Daoy (cell line): ENCODE measurements at places on chromosomes 11 and 22.

- DNase-seq: no peak
Measured at GRCh38 chr11:80204021-80204420, 763.2 kb upstream of the TENM4 start.

GRCh38 chr11:76588455-76589325 is 81.9 kb downstream of the LRRC32 start:
- no peak for DNase-seq

- DNase-seq: peak; percentile 24
Measured at GRCh38 chr22:23608583-23608982, 23.5 kb downstream of the DRICH1 start.

- no peak for DNase-seq
Measured at GRCh38 chr22:48800886-48801607, 1026.6 kb downstream of the BRD1 start.

- DNase-seq: no peak
Measured at GRCh38 chr11:96538104-96538503, 148.3 kb downstream of the JRKL start.

DNA sequence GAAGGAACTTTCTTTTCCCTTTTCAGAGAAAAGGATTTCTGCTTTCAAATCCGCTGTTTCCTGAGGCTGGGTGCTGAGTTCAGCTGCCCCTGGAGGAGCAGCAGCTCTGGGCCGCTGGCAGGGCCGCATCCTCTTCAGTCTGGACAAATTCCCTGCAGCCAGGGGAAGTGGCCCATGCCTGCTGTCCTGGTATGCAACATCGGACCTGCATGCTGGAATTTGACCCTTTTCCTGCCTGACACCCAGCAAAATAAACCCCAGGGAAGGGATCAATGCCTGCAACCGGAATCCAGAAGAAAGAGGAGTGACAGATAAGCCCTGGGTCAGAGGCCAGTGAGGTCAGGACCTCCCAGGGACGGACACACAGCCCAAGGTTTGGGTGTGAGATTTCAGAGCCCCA is 54.1 kb upstream of the LINC01488 start:
- no peak for DNase-seq

DNA sequence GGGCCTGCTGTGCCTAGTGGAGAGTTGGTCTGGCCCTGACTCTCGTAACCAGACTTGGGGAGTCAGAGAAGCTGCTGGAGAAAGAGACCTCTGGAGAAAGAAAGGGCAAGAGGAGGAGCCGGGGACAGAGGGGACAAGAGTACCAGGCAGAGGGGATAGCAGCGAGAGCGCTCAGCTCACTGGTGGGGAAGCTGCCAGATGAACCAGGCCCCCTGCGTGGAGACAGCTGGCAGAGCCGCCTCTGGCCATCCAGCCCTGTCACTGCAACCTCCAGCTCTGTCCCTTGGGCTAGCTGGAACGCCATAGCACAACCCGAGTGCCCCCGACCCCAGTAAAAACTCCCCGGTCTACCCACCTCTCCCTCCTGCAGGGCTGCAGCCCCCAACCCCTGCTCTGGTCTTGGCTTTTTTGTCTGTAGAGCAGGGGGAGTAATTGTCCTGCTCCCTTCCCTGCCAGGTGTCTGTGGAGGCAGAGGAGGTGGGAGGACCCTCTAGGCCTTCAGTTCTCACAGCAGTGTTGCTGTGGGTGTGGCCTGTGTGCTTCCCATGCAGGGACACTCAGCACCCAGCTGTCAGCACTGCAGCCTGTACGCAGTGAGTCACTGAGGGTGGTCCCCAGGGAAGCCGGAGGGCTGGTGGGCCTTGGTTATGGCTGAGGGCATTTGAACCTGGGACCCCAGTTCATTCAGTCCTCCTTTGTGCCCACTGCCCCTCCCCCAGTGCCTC is 4.8 kb upstream of the SUN2 start:
- peak; percentile 64 for DNase-seq

GRCh38 chr11:46352063-46352841 is 5.0 kb downstream of the DGKZ start:
- peak; percentile 47 for DNase-seq

GRCh38 chr22:35894464-35894878 is 134.2 kb downstream of the RBFOX2 start:
- DNase-seq: no peak

- peak; percentile 9 for DNase-seq
Measured at GRCh38 chr11:111793863-111794262, 27.7 kb upstream of the PPP2R1B start.

DNA sequence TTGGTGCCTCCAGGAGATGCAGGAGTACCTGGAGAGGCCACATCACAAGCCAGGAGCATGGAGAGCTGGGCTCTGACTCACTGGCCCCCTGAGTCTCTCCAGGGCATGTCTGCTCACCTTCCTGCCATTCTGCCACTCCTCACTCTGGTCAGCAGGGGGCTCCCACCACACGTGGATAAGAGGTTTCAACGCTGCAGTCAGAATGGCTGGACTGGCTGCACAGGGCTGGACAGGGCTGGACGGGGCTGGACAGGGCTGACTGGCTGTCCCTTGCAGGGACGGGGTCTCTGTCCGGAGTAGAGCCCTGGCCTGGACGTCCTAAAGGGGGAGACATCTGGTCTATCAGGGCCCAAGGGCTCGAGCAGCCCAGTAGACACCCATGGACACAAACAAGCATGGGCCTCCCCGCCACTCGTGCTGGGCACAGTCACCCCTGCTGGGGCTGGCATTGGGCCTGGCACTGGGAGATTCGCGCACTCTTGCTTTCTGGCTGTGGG is 34.6 kb downstream of the CYTH4 start:
- peak; percentile 94 for DNase-seq

- DNase-seq: peak; percentile 45
Measured at GRCh38 chr11:119599864-119600541, 129.0 kb downstream of the NECTIN1 start.

DNA sequence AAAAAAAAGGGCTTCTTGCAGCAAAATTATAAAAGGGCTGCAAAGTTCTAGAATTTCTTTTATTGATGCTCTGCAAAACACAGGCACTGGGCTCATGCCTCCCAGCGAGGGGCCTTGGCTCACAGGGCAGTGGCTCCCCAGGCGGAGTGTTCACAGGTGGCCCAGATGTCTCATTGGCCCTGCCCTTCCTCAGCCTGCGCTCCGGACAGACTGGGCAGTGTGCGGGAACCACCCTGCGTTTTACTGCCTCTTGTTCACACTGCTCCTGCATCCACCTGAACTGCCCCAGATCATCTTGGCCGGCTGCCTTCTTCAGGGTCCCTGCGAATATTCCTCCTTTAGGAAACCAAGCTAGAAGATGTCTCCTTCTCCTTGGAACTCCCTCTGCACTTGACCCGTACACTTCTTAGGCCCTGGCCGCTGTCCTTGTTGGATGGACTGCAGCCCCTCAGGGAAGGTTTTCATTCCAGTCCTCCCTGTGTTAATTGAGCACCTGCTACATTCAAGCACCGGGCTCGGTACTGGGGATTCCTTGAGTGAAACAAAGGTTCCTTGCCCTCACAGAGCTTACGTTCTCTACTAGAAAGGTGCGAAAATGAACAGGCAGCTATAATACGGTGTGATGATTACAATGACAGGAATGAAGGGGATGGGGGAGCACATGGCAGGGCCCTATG is 4.5 kb downstream of the TUBA8 start:
- no peak for DNase-seq

DNA sequence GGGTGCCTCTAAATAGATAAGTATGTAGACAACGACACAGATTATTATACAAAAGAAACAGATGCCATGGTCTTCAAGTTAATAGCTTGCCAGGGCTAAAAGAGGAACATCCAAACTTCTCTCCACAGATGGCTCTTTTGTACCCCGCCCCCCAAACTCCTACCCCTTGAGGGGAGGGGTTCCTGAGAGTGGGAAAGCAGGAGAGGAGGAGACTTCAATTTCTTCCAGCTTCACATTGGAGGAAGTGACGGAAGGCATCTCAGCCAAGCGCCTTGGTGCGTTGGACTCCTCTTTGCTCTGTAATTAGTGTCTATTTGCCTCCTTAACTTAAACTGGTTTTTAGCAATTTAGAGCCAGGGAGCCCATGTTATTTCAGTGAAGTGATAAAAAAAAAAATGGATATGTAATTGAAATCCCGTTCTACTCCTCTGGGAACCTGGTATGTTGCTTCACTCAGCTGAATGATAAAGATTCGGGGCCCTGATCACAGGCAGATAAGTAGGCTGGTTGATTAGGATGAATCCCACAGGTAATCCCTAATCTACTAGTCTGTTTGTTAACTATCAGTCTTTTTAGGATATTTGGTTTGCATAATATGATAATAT is 580.9 kb upstream of the CADM1 start:
- DNase-seq: no peak

GRCh38 chr11:106471276-106471675 is 393.8 kb downstream of the AASDHPPT start:
- peak; percentile 15 for DNase-seq

- no peak for DNase-seq
Measured at GRCh38 chr11:69539416-69540117, 58.1 kb downstream of the LINC01488 start.

- DNase-seq: no peak
Measured at GRCh38 chr11:84685976-84686375, 941.2 kb downstream of the DLG2 start.

DNA sequence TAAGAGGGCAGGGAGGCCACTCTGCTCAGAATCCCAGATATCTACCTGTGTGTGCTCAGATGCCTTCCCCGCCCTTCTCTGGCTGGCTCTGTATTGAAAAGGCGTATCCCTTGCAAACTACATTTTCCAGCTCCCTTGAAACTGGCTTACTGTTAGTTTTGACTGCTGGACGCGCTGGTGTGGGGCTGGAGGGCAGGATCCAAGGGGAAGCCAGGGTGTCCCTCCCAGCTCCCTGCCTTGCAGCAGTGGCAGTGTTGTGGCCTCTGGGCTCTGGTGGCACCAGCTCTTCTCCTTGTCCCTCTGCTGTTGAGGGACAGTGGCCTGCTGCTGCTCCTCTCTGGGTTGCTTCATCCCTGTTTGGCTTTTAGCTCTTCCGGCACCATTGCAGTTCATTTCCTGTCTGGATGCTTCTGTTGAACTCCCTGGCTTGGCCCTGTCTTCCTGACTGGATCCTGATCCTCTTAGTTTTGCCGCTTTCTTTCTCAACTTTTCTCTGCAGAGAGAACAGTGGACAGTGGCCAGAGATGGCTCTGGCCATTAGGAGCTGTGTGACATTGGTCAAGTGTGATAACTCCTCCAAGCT is 107.1 kb upstream of the PARVA start:
- DNase-seq: no peak

DNA sequence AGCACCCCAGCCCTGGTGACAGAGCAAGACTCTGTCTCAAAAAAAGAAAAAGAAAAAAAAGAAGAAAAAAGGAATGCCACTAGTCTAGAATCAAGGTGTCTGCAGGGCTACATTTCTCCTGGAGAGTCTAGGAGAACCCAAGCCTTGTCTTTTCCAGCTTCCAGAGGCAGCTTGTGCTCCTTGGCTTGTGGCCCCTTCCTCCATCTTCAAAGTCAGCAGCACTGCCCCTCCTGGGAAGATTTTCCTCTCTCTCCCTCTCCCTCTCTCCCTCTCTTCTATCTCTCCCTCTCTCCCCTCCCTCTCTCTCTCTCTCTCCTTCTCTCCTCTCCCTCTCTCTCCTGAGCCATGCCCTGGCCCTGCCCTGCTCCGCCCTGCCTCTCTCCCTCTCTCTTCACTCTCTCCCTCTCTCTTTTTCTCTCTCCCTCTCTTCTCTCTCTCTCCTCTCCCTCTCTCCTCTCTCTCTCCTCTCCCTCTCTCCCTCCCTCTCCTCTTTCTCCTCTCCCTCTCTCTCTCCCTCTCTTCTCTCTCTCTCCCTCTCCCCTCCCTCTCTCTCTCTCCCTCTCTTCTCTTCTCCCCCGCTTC is 97.7 kb upstream of the FGF3 start:
- no peak for DNase-seq

GRCh38 chr11:131137046-131137445 is 220.8 kb upstream of the SNX19 start:
- DNase-seq: no peak

DNA sequence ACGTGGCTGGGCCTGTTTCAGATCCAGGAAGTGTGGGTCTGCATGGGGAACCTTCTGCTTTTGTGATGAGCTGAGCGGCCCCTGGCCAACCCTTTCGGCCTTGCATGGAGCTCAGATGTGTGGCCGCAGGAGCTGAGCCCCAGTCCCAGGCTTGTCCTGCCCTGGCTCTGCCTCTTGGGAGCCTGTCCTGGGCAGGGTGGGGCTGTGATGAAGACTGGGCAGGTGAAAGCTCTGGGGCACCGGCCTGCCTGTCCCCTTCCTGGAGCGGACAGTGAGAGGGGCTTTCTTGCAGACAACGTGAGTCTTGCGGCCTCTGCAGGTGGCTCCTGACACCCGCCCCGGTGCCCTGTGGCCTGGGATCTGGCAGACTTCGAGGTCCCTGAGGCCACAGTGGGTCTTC is 1296.6 kb downstream of the BRD1 start:
- DNase-seq: no peak
